Activated CD4-positive, alpha-beta T cell treated with anti-CD3 and anti-CD28 coated beads, Interleukin-2, amount 10 ng/mL, durations not matched to agents 24 days and 14 days (primary cell): ENCODE measurements at places on chromosomes 3 and 15. TPM values are rescaled to one million over a fixed set of nuclear protein-coding genes. Genes with fewer than 3 reads are reported as not detected.

DNA sequence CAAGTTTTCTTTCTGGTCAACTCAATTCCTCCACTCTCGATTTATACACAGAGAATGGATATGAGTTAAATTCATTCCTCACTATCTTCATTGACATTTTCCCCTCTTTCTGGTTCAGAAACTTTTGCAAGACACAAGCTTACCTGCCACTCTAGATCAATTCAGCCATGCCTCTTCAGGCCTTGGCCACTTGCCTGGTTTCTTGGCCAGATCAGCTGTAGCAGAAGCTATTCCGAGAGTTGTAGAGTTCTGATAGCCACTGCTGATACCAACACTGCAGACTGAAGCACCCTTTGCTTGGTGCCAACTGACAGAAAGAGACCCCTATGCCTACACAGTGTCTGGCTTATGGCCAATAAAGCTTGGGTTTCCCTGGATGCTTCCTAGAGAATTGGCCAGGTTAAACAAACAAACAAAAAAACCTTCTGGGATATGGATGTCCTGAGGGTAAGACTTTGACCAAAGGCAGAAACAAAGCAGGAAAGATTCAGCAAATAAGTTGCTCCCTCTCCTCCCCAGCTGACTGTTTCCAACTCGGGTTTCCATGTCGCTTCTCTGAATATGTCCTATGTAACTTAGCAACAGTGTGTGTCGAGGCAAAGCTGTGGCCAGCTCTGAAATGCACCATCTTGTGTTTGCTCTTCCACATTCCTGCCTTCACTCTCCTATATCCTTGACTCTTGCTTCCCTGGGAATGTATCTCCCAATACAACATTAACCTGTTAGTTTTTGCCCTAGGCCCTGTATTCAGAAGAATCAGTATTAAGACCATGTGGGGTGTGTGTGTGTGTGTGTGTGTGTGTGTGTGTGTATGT, 521.6 kb downstream of the EPHA3 start:
- DNase-seq, result no peak

The ITIH1 gene
- total RNA-seq, result not detected in 2 replicates

The ITIH3 gene
- not detected in 2 replicates for total RNA-seq

DNA sequence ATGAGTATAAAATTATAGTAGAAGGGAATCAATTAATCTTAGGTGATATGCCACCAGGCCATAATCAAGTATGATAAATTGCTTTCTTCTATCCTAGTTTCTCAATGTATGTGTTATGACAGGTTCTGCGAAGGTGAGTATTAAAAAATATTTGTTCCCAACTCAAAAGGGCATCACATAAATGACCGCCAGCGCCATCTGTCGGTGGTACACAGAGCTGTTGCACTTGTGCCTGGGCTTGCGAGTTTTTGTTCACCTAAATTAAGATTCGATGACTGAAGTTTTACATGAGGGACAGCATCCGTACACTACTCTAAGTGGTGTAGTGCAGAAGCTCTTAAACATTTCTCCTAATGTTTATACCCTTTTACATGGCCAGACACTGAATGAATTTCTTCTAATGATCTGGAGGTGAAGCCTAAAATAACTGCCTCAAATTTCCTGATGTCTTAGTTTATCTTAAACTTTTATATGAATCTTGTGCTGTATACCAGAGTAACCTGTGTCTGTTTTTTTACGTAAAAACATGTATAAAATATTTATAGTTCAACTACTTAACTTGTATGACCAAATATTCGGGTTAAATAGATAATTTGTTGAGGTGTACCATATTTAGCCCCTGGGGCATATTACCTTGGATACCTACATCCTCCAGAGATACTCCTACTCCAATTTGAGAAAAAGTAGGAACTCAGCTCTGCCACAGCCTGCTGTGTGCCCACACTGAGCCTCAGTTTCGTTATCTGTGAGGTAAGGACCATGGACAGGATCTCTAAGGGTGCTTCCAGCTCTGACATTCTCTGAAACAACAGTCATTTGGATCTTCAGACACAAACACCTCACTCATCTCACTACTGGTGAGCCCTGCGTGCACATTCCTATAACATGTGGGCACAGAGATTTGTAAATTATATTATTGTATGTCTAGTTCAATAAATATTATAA, 365.6 kb downstream of the MAGI1 start:
- DNase-seq, result peak; percentile 65

The PARP15 gene
- 10.8 and 12.1 TPM in 2 replicates for total RNA-seq

DNA sequence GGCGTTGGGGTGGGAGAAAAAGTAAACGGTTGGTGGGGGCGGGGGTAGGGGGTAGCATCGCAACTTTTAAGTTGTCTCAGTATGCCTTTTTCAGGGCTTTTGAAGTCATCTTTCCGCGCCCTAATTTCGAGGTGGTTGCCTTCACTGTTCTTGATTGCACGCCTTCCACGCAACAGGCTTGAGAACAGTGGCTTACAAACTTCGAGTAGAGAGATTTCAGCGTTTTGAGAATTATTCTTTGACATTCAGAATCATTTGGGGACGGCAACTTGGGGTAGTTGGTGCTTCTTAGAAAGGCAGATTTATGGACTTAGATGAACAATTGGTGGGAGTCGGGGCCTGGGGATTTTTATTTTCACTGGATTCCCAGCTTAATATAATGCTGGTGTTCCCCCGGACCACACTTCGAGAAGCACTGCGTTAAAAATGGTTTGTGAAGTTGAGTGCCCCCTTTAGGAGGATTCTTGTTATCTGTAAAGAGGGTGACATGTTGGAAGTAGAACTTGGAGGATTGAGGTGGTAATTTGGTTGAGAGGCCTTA, 880 bp downstream of the PPP4R2 start:
- DNase-seq, result peak; percentile 81
